GM06990 (cell line): ENCODE measurements at places on chromosomes 11 and 22.

DNA sequence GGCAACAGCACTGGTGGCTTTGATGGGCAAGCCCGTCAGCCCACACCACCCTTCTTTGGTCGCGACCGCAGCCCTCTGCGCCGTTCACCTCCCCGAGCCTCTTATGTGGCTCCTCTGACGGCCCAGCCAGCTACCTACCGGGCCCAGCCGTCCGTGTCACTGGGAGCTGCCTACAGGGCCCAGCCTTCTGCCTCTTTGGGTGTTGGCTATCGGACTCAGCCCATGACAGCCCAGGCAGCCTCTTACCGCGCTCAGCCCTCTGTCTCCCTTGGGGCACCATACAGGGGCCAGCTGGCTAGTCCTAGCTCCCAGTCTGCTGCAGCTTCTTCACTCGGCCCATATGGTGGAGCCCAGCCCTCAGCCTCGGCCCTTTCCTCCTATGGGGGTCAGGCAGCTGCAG is 8.0 kb downstream of the RBM14 start:
- no peak for DNase-seq

DNA sequence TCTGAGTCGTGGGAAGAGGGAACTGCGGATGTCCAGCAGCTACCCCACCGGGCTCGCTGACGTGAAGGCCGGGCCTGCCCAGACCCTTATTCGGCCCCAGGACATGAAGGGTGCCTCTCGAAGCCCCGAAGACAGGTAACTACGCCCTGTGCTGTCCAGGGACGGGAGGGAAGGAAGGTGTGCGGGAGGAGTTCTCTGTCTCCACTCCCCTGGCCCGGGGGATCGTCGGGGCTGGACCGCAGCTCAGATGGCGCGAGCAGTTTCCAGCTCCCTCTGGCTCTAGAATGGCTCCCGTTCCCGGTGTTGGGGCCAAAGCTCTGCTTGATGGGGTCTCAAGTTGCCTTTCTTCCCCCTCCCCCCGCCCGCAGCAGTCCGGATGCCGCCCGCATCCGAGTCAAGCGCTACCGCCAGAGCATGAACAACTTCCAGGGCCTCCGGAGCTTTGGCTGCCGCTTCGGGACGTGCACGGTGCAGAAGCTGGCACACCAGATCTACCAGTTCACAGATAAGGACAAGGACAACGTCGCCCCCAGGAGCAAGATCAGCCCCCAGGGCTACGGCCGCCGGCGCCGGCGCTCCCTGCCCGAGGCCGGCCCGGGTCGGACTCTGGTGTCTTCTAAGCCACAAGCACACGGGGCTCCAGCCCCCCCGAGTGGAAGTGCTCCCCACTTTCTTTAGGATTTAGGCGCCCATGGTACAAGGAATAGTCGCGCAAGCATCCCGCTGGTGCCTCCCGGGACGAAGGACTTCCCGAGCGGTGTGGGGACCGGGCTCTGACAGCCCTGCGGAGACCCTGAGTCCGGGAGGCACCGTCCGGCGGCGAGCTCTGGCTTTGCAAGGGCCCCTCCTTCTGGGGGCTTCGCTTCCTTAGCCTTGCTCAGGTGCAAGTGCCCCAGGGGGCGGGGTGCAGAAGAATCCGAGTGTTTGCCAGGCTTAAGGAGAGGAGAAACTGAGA is 1.4 kb downstream of the ADM start:
- DNase-seq: peak; percentile 40

DNA sequence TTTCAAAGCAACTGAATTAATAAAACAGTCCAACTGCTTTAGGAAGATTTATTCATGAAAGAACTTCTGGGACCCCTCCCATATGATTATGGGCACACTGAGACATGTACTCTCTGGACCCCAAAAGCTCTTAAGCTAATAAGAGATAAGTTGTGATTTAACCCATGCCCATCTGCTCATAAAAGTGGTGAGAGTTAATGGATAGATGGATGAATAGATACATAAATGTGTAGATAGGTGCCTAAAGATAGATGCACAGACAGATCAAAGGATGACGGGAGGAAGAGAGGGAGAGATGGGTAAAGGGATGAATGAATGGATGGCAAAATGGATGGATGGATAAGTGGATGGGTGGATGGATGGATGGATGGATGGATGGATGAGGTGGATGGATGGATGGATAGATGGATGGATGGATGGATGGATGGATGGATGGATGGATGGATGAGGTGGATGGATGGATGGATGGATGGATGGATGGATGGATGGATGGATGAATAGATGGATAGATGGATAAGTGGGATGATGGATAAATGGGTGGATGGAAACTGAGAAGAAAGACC is 29.4 kb upstream of the TH start:
- DNase-seq: no peak

- DNase-seq: no peak
These were observed at the start of gene MAP6 for GRCh38 chr11:75668451-75669297. Gene MAP6, minus strand, starts transcription at chr11:75669038. Its CDS starts 669 bp downstream, at chr11:75668369.

GRCh38 chr11:70555078-70555477 is 156.7 kb downstream of the CTTN start:
- no peak for DNase-seq

- no peak for DNase-seq
These were observed 32.6 kb downstream of the PDE2A start for GRCh38 chr11:72641522-72642042.

DNA sequence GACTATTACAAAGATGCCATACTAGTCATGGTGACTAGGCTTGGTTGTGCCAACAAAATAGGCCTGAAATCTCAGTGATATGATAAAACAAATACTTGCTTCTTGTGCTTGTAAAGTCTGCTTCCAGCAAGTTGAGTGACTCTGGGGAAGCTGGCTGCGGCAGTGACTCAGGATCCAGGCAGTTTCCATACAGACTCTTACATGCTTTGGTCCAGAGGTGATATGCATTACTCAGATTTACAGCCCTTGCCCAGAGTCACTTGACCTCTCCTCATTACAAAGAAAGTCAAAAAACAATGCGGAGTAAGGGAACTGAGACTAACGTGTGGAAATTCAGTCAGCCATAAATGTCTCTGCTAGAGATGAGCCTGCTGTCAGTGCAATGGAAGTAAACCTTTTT is 387.5 kb downstream of the KCNA4 start:
- no peak for DNase-seq

DNA sequence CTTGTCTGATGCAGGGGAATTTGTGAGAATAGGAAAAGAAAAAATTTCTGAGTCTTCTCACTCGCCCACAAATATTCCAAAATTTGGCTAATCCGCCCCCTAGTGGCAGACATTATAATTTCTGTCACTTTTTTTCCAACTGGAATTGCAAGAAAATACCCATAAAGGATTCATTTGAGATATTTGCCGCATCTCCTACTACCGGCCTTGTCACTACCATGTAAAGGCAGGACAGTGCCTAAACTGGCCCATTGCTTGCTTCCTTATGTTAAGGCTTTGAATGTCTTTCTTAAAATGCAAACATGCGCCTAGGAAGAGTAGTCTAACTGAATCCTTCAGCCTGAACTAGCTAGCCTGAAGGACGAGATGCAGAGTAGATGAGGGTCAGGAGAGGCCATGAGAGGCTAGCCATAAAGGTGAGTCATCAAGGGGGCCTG is 9.3 kb upstream of the CEP295 start:
- no peak for DNase-seq

GRCh38 chr22:38879108-38879729 is 7.2 kb upstream of the CBX6 start:
- no peak for DNase-seq

DNA sequence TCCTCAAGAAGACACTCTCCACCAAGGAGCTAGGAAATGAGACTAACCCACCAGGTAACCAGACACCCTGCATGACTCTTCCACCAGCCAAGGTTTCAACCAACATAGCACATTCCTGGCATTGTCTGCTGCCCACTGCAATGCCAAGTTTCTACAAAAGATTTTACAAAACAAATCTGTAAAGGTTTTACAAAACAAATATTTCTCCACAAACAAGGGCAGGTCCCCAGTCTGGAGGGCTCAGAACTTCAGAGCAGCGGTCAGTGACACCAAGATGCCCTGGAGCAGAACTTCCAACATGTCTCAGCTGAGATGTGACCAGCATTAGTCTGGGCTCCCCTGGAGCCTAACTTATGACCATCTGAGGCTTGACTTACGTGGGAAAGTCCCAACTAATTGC is 14.0 kb downstream of the GALNT18 start:
- no peak for DNase-seq

- DNase-seq: no peak
These were observed 46.3 kb upstream of the CADM1 start for GRCh38 chr11:115550291-115551059.

GRCh38 chr22:21000207-21000986 is 1.5 kb downstream of the THAP7 start:
- DNase-seq: no peak
